Suppressor macrophage (primary cell): ENCODE measurements at places on chromosomes 7 and 10.

DNA sequence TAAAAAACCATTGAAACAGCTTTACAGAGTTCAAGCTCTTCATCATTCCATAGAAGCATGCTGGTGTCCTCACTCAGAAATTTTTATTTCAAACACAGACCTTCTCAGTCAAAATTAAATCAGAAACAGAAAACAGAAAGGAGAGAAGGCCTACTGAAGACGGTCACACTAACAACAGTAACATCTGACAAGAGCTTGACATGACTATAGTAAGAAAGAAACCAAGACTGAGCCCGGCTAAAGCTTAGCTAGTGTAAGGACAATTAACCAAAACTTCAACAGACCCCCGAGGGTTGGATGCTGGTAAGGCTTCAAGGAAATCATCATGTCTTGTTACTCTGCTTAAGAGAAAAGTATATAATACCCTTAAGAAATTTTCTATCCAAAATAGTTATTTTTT, 38.6 kb downstream of the MTPN start:
- no peak for DNase-seq

GRCh38 chr10:132691711-132692153, 94.2 kb downstream of the NKX6-2 start:
- DNase-seq, result no peak

DNA sequence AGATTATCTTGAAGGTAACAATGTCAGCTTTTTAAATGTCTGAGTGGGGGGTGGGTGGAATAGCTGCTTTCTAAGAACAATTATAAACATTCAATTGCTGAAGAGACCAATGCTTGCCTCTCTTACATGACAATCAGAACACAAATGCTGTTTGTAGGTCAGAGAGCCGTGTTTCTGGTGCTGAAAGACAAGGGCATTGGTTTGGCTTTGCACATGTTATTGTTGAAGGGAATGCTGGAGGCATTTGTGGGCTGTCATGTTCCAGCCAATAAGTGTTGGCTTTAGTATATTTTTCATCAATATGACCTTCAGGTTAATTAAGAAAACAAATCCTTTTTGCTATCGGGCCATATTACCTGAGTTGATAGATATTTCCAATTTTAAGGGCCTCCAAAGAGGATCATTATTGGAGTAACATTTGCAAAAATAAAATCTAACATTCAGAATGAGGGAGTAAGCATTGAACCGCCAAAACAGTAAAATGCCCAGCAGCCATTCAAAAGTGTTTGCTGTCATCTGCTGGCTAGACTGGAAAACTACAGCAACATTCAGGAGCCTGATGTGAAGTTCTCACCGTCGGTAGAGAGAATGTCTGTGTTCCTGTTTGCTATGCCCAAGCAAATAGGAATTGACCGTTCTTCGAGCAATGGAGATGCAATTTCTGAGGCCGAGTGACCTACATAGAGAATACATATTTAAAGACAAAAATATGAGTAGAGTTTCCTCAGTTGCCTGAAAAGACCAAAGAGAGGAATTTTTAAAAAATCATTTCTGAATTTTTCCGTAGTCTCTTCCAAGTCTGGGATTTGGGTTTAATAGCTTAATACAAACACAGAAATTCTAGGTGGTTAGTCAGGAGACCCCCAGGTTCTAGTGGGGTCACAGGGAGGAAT, 118.9 kb downstream of the APBB1IP start:
- peak; percentile 48 for DNase-seq

- DNase-seq, result peak; percentile 15
These were observed 112.8 kb downstream of the CDK14 start for GRCh38 chr7:90708841-90709317.

DNA sequence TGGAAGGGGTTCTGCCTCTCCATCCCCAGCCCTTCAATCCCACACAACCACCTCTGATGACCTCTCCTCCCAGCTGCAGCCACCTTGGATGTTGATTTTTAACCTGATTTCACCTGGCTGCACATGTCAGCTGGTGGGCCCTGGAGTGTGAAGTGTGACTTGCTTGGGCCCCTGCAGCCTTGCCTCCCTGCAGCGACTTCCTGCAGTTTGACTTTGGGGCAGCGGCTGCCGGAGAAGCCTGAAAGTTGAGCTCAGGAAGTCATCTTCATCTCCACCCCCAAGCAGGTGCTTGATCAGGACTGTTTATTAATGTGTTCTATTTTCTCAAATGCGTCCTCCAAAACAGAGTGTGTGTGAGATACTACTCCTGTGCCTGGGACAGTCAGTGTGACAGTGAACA, 675.2 kb upstream of the GALNT17 start:
- no peak for DNase-seq

DNA sequence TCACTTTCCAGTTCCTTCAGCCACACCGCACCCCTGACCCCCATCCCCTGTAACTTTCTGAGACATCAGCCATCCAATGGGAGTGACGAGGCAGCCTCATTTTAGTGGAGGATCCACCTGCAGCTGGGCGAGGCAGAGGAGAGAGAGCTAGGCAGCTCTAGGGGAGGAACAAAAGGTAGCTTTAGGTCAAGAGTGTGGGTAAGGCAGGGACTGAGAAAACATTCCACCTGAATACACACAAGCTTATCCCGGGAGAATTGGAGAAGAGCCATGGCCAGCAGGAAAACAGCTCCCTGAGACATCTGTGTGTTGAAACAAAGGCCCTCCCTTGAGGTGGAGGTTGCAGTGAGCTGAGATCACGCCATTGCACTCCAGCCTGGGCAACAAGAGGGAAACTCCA, 6.7 kb upstream of the KLRG2 start:
- no peak for DNase-seq

DNA sequence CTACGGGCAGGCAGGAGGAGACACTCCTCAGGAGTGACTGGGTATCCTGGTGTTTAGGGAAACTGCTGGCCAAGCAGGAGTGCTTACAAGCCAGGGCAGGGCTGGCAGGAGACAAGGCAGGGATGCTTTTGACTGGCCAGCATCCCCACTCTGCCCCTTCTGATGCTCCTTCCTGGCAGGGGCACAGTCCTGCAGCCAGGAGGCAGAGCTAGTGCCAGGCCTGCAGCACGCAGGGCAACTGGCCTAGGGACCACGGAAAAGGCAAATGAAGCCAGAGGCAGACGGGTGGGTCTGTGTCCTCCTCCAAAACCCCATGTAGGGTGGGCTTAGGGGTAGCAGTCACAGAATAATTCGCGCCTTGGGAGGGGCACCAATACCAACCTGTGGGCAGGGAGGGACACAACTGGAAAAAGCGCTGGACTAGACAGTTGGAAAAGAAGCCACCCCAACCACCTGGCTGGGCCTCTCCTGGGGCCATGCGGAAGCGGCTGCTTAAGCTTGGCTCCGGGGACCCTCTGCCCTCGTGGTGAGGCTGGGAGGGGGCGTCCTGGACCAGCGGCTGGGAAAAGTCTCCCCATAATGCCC, 4.8 kb downstream of the IMPDH1 start:
- DNase-seq, result no peak

GRCh38 chr7:7867846-7868571, 100.6 kb upstream of the GLCCI1 start:
- peak; percentile 86 for DNase-seq
